Bronchial epithelial cell (primary cell): ENCODE measurements at places on chromosomes 16 and 17. TPM values are rescaled to one million over a fixed set of nuclear protein-coding genes. Genes with fewer than 3 reads are reported as not detected.

Gene FGF11
- 12.4 and 28.3 TPM in 2 replicates for total RNA-seq

Gene RGS11
- 0.26 TPM in 1 of 2 replicates, not detected in the other for total RNA-seq

Gene IGFBP4
- 17.3 and 21.9 TPM in 2 replicates for total RNA-seq

GRCh38 chr16:2706611-2707311, 13.3 kb downstream of the PRSS27 start:
- DNase-seq: no peak

- no peak for DNase-seq
Measured at GRCh38 chr16:31400191-31400590, 7.1 kb downstream of the ITGAD start.

DNA sequence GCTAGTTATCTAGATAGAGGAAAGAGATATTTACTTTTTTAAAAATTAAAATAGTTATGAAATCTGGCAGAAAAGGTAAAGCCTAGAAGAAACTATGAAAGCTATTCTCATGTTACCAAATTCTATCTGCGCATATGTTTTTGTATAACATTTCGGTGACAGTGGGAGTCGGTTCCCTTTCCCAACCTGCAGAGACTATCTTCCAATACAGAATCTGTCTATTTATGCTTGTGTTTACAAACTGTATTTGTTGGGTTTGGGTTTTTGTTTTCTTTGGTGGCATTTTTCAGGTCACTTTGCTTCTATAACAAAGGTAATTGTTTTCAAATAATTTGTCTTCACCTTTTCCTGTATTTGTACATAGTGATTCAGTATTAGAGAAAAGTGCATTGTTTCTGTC, 69.8 kb downstream of the YPEL2 start:
- no peak for DNase-seq

GRCh38 chr17:47735536-47736011, 2.5 kb downstream of the TBX21 start:
- DNase-seq: no peak
